ENCODE measurements at places on chromosomes 6 and 20. TPM values are rescaled to one million over a fixed set of nuclear protein-coding genes. Genes with fewer than 3 reads are reported as not detected.

The SLC4A11 gene
- polyA plus RNA-seq: 0.74 TPM

The PACSIN1 gene
- 0.31 TPM for polyA plus RNA-seq

The DNMT3B gene
- polyA plus RNA-seq: 6.4 TPM

The HEY2 gene
- 1.6 TPM for polyA plus RNA-seq

The SMLR1 gene
- polyA plus RNA-seq: 0.16 TPM

The MCCD1 gene
- polyA plus RNA-seq: not detected

The FOXQ1 gene
- polyA plus RNA-seq: 3.6 TPM

All from right lung (tissue), 10 donors.